ENCODE measurements at places on chromosomes 3 and 15.

GRCh38 chr15:47737477-47737876 lies 20.2 kb downstream of the SEMA6D start:
- no peak for DNase-seq

- DNase-seq, result no peak
These were observed 3.9 kb downstream of the HHLA2 start for GRCh38 chr3:108300103-108300849.

- DNase-seq, result no peak
These were observed 631 bp upstream of the CNBP start for GRCh38 chr3:129184396-129184657.

DNA sequence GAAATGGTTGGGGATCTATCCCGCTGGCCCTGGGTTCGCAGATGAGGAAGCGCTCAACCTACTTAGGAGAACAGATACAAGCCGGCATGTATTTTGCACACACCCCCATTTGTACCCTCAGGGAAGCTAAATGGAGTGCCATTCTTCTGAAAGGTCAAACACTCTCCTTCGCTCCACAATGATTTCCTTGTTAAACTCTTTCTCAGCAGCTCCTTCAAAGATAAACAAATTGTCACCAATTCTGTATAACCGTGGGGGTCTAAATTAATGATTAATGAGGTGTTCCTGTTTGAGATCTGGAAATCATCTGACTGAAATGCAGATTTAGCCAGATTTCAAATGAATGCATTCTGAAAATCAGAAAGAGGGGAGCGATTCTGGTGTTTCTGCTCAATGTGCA lies 124.0 kb downstream of the MEGF11 start:
- DNase-seq, result no peak

DNA sequence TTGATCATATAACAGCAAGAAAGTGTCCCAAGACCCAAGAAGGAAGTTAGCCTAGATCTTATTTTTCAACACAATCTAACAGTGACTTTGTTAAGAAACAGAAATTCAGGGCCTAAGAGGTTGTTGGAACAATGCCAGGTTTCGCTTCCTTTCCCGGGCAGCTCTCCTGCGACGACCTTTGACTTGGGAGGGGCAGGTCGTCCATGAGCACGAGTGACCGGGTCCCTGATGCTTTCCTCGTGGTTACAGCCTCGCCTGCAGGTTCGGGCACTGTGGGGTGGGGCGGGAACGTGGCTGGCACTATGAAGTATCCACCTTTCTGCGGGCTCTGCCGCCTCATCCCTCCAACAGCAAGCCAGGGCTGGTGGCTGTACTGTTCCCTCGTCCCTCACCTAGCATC lies 90.1 kb upstream of the RGMA start:
- no peak for DNase-seq

- no peak for DNase-seq
These were observed 128.3 kb downstream of the PLCL2 start for GRCh38 chr3:17013050-17013449.

DNA sequence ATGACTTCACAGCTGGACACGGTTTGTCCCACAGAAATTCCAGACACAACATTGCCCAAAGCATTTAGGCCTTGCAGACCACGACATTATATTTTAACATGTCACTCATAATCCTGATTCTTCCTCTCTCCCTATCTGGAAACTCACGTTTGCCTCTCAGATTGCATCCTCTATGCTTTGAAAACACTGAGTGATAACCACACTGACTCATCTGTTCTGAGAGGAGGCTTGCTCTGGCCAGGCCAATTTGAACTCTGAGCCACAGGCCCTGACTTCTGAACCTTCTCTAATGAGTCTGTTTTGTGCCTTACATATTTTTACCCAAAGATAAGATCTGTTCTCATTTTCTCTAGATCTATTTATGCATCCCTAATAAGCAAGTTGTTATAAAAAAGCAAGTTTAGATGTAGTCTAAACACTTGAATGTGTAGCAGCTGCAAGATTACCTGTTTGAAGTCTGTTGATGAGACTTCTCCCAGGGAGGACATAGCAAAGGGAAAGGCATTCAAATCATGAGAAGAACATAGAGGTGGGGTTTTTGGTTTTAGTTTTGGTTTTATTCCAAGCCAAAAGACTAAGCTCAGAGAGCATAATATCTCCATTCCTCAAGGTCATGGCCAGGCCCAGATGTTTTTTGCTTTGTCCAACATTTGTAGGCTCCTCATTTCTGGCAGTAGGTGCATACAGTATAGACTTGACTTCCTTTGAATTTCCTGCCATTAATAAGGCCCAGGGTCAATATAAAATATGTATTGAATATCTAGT lies 234.4 kb upstream of the LRTM1 start:
- DNase-seq, result no peak

DNA sequence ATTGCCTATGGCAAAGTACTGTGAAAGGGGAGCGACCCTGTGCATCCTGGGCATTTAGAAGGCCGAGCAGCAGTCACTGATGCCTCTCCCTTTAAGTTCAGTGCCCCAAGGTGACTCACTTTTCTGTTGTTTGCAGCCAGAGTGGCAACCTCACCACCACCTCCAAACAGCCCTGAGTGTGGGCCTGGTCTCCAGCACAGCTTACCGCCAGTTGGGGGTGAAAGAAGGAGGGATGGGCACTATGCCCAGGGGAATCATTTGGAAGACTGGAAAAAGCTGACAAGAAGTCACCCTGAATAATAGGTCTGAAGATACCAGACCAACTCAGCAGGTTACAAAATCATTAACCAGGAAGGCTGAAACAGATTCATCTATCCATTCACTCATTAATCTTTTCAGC lies 571.8 kb downstream of the EPHB1 start:
- DNase-seq, result no peak

DNA sequence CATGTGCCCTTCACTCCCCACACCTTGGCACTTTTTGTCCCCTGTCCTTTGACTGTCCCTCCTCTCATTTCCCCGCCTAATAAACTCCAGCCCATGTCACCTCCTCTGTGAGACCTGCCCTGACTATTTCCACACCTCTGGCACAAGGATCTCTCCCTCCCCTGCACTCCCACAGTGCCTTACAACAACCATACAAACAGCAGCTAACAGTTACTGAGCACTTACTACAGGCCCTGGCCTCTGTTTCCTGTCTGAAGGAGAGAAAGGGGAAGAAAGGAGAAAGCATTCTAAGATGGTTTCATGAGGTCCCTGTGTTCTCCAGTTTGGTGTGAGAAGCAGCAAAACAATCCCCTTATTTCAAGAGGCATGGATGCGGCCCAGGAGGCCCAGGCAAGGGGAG lies 20.0 kb upstream of the TRH start:
- DNase-seq, result no peak

- DNase-seq, result no peak
These were observed 160.1 kb downstream of the ARRDC4 start for GRCh38 chr15:98120561-98120960.

Data from dermis microvascular lymphatic vessel endothelial cell (primary cell).